ENCODE measurements at places on chromosomes 1 and 21.

GRCh38 chr1:75522389-75522788, 88.5 kb downstream of the SLC44A5 start:
- no peak for DNase-seq

DNA sequence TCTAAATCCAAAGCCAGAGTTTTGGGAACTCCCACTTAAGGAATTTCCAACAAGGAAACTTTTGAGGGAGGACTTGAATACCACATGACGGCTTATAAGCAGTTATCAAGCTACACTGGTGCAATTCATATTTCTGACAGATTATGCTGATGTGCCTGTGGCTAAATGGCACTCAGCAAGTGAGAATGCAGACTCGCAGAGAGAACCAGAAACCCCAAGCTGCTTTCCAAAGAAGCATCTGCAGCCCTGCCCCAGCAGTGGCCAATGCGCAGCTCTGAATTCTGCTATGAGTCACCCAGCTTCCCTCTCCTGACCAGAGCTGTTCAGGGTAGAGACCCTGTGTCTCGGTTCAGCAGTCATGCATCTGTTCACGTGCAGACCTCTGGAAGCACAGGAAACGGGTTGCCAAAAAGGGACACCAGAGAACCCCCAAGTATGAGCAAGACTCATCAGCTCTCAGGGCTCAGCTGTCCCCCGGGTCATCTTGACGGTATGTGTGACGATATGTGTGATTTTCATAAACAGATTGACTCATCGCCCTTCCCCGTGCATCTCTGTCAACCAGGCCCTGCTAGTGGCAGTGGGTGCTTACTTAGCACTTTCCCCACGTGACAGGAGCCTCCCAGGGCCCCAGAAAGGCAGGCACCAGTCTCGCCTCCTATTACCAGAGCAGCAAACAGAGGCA, 76.3 kb downstream of the ITPKB start:
- no peak for DNase-seq

DNA sequence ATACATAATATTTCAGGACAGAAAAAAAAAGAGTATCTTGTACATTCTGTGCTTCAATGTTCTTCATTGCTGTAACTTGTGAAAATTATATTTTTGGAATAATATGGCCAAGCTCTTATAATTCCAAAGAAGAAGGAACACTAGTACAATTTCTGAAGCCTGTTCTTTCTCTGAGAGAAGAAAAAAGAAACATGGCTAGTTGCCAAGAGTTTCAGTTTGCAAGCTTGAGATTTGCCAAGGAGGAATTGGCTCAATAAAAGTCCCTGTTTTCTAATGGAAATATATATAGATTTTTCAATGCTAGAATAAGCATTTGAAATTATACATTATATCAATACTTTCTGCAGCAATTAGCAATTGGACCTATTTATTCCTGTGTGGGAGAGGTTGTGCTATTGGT, 285.2 kb upstream of the NEGR1 start:
- DNase-seq, result no peak

DNA sequence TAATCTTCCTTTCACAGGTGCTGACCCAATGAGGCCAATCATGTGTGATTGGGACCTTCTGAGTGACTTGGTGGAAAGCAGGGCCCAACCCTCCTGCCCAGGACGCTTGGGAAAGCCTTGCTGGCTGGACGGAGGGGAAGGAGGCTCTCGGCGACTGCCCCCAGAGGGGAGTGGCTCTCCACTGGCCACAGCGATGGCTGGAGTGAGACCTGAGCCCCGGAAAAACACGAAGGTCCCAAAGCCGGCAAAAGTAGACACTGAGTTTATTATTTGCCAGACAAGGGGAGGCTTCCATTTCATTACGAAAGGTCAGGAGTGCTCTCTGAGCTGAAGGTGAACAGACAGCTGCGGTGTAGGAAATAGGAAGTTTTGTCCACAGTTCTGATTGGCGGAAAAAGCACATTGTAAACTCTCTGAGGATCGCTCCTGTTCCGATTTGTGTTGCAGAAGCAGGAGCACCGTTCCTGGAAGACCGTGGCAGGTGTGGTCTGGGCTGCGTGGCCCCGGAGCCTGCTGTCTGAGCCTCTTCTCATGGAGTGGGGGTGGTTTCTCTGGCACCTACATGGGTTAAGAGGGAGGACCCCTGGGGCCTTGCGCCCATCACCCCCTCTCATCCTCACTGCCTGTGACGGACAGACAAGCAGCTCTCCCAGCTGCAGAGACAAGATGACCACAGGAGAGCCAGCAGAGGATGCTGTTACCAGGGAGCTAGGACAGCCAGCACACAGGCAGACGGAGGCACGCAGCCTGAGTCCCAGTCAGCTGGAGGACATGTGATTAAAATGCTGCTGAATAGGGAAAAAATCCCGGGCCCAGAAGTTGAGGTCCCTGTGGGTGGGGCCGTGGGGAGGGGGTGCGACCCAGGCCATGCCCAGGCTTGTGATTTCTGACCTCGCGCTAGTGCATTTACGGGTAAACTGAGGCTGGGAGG, 41.5 kb downstream of the KRTAP10-1 start:
- DNase-seq, result no peak

DNA sequence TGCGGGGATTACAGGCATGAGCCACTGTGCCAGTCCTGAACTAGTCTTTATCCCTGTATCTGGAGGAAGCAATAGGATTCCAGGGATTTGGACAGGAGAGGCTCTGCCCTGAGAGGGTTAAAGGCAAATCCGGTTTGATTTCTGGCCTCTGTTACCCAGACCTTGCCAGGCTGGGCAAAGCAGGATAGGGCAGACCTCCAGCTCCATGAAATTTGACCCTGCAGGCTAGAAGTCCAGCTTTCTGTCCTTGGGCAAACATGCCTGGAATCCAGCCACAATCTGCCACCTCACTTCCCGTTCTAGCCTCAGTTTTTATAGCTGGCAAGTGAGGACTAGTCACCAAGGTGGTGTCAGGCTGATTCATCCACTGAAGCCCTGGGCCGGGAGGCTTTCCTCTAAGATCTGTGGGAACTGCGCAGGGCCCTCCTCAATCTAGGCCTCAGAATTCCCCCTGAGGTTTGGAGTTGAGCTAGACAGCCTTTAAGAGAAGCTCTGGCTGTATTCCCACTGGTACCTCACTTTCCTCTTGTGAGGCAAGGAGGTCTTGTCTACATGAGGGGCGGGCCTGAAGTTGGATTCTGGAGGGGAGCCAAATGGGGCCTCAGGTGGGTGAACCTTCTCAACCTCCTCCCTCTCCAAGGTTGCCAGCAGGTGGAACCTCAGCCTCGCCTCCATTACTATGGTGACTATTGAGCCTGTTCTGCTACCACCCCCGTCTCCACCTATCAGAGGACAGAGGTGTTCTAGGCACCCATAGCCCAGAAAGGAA, 7.0 kb upstream of the P3R3URF start:
- DNase-seq, result no peak

DNA sequence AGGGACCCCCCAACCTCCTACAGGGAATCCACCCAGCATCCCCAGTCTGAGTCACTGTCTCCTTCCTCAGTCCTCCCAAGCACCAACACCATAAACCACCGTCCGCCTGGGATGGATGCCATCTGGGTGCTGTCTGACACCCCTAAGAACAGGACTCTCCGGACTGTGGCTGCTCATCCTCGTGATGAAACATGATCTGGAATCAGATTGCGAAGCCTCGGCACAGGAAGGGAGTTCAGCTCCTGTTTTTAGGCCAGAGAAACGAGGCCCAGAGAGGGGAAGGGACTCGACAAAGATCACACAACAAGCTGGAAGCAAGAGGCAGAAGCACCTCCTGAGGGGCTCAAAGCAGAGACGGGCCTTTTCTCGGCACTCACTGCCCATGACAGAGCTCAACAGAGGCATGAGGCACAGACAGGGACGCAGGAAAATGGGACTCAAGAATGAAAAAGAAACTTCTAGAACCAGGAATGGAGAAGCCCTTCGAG, 8.4 kb downstream of the KCNN3 start:
- no peak for DNase-seq

- DNase-seq, result no peak
Measured at GRCh38 chr1:106798991-106799390, 257.5 kb upstream of the PRMT6 start.

DNA sequence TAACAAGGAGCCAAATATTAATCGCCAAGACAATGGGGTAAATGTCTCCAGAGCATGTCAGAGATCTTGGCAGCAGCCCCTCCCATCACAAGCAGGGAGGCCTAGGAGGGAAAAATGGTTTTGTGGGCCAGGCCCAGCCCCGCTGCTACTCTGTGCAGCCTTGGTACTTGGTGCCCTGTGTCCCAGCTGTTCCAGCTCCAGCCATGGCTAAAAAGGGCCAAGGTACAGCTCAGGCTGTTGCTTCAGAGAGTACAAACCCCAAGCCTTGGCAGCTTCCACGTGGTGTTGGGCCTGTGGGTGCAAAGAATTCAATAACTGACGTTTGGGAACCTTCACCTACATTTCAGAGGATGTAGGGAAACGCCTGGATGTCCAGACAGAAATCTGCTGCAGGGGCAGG, 10.4 kb downstream of the UBE2G2 start:
- DNase-seq, result no peak

DNA sequence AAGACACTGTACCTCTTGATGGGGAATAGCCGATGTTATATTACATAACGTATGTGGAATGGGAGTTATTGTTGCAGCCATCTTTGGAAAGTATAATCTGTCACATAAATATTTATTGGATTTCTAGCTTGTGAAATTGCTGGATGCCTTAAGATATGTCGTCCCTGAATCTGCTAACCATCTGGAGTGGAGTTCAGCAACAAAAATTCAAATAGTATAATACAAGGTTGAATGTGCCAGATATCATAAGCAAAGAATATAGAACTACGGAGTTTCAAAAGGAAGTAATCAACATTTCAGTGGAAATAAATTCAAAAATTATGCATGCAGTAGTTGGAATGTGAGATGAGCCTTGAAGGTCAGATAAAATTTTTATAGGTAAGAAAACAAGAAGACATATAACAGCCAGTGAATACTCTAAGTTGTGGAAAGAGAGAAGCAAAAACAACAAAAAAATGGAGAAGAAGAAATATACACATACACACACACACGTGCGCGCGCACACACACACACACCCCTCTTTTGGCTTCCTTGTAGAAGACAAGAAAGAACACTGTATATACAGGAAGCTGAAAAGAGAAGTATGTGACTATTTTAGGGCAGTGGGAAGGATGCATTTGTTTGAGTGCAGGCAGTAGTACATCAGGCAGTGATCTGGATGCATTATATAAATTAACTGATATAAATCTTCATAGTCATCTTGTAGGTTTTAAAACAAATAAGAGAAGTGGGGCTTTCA, 516.7 kb downstream of the KCNT2 start:
- DNase-seq, result no peak

DNA sequence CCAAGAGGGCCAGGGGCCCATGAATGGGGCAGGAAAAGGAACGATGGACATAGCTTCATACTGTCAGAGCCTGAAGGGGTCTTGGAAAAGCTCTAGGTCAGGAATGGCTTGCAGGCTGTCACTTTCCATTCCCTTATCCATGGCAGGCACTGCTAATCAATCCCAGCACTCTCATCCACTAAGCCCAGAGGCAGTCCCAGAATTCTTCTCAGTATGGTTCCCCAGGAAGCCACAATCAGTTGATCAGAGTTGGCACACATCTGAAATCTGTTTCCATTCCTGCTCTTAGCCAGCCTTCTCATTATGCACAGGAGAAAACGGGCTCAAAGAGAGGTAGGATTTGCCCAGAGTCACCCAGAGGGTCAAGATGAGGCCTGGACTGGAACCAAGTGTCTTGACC, 65.7 kb downstream of the LACTBL1 start:
- DNase-seq, result no peak

- DNase-seq, result no peak
Measured at GRCh38 chr1:118102445-118102844, 82.6 kb downstream of the SPAG17 start.

- DNase-seq, result no peak
Measured at GRCh38 chr1:222331765-222332164, 216.1 kb downstream of the HHIPL2 start.

DNA sequence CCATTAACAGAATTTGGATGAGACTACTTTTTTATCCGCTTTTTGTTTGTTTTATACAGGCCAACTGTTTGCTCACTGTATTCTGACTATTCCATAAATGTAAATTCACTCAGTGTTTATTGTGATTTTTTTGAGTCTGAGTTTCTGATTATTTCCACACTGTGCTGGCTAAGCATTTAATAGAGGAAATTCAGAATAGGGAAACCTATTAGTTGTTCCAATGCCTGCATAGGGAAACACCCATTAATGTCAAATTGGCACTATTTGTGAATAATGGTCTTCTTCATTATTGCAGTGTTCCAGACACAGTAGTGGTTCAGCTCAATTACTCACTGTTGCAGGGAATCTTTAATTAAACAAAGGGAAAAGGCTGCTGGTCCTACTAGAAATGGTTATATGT, 174.7 kb upstream of the SGIP1 start:
- no peak for DNase-seq

DNA sequence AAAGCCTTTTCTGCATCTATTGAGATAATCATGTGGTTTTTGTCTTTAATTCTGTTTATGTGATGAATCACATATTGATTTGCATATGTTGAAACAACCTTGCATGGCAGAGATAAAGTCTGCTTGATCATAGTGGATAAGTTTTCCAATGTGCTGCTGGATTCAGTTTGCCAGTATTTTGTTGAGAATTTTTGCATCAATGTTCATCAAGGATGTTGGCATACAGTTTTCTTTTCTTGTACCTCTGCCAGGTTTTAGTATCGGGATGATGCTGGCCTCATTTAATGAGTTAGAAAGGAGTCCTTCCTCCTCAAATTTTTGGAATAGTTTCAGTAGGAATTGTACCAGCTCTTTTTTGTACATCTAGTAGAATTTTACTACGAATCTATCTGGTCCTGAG, 55.0 kb downstream of the COL24A1 start:
- no peak for DNase-seq

DNA sequence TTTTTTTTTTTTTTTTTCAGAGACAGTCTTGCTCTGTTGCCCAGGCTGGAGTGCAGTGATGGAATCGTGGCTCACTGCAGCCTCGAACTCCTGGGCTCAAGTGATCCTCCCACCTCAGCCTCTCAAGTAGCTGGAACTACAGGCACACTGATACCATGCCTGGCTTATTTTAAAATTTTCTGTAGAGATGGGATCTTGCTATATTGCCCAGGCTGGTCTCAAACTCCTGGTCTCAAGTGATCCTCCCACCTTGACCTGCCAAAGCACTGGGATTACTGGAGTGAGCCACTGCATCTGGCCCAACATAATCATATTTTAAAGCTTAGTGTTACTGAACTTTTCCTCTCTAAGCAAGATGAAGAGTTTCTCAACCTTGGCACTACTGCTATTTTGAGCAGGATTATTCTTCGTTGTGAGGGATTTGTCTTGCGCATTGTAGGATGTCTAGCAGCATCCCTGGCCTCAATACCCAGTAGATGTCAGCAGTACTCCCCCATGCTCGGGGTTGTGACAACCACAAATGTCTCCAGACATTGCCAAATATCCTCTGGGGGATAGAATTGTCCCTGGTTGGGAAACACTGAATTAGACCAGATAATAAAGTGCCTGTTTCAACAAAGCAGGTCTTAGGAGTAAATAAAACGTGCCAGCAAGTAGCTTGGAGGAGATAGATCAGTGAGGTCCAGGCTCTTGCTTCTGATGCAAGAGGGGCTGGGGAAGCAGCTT, 15.1 kb upstream of the THRAP3 start:
- DNase-seq, result no peak

DNA sequence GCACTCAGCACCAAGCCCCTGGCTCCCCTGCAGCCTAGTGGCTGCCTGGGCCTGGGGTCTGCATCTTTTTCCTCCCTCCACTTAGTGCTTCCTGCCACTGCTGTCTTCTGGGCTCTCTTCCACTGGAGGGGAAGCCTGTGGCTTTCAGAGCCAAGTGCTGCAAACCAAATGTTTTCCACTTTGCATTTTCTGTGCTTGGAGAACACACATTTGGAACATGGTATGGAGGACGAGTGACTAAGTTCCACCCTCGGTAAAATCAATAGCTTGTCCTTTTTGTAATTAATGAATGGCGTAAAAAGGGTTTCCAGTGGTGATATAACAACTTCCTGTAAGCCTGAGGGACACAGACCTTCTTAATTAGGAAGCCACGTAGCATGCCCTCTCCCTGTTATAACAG, 10.1 kb upstream of the GPR153 start:
- no peak for DNase-seq

Measured in SK-N-MC (cell line).